ENCODE measurements at places on chromosomes 1 and 21.
A peak's percentile ranks its signal among the peaks of the same experiment; 100 is the strongest.

DNA sequence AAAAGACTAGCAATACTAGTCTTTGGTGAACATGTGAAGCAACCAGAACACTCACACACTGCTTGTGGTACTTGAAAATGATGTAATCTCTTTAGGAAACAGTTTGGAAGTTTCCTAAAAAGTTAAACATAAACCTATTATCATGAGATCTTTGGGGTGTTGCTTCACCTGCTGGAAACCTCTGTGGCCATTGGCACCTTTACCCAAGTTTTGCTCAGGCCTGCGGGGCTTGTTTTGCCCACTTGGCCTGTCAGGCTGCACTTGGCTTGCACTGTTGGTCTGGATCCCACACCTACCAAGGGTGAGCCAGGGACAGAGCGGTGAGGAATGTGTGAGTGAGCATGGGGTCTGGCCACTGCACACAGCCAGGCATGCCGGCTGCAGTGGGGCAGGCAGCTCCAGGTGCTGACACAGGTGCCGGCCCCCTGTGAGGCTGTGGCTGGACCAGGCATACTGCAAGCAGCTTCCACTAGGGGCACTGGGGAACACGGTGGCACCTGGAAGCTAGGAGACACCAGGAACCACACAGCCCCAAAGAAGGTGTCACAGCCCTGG, 14.4 kb upstream of the FNBP1L start:
- no peak for DNase-seq

GRCh38 chr1:232628335-232629249, 1.3 kb downstream of the SIPA1L2 start:
- DNase-seq, result no peak

DNA sequence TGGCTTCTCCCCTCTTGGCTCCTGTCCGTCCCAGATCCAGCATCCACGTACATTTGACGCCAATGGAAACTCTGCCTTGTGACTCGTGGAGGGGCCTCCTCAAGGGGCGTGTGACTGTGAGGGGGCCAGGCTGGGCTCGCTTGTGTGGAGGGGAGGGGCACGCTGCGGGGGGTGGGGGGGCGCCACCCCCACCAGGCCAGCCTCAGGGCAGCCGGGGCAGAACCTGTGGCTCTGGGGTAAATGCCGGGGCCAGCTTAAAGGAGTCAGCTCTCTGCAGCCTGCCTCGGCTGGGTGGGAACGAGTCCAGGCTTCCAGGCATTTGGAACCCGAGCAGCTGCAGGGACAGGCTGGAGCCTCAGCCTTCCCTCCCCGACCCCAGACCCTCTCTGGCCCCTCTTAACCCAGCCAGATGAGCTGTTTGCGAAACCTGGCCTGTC, 94.1 kb downstream of the SIK1 start:
- DNase-seq, result no peak

DNA sequence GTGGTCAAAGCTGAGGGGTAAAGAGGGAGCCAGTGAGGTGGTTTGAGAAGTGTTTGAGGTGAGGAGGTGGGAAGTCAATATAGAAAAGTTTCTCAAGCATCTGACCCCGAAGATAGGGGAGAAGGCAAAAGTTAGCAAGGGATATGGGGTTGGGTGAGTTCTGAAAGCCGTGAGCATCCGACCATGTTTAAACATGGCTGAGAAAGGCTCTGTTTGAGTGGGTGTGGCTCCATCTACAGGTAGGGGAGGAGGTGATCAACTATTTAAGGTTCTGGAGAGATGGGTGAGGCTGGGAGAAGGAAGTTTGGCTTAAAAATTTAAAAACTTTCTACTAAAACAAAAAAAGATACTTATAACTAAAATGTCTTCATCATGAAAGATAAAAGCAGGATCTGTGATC, 273.8 kb downstream of the KCNJ6 start:
- no peak for DNase-seq

- DNase-seq, result no peak
Observed at GRCh38 chr1:145757420-145757819, 38.1 kb downstream of the CD160 start.

GRCh38 chr1:44067266-44068250, 36.3 kb upstream of the SLC6A9 start:
- DNase-seq, result no peak

- DNase-seq, result no peak
Observed at GRCh38 chr1:66396212-66396890, 137.6 kb upstream of the SGIP1 start.

DNA sequence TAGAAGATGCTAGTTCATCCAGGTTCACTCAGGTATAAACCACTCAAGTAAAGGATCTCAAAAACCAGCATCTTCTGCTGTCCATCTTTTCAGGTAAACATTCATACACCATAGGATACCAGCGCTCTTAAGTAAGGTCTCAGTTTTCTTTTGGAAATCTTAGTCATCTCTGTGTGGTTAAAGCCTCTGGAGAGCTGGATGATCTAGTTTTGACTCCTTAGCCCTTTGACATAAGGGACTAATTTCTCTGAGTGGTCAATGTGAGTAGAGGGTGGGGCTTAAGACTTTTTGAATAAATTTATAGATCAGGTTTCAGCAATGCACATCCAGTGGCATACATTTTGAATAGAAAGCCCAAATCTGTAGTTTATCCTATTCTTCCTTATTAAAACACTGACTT, 92.3 kb downstream of the CTH start:
- no peak for DNase-seq

GRCh38 chr1:16998589-16998988, 13.1 kb downstream of the ATP13A2 start:
- DNase-seq, result no peak

- no peak for DNase-seq
Observed at GRCh38 chr1:70039485-70039884, 165.9 kb downstream of the LRRC40 start.

DNA sequence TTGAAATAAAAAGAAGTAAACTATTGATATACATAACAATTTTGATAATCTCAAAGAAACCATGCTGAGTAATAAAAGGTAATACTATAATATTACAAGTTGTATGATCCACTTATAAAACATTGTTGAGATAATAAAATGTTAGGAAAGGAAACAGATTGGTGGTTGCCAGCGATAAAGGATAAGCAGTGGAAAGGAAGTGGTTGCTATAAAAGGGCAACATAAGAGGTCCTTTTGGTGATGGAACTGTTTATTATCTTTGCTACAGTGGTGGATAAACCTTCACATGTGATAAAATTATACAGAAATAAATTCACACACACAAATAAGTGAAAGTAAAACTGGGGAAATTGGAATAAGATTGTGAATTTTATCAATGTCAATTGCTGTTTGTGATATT, 15.1 kb downstream of the OR6F1 start:
- no peak for DNase-seq

- no peak for DNase-seq
Observed at GRCh38 chr1:158147869-158148268, 32.8 kb upstream of the CD1D start.

DNA sequence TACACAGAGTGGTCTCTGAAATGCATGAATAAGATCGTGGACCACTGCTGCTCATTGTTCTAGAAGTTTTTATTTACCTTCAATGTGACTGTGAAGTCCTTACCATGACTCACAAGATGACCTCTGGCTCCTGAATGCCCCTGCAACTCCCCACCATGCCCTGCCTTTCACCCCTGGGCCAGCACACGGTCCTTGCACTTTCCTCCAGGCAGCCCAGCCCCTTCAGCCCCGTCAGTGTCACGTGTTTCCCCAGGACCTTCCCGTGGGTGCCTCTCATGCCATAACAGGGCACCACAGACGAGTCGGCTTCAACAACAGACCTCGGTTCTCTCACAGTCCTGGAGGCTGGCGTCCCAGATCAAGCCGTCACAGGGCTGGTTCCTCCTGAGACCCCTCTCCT, 62.1 kb downstream of the B3GALT5 start:
- DNase-seq, result no peak

DNA sequence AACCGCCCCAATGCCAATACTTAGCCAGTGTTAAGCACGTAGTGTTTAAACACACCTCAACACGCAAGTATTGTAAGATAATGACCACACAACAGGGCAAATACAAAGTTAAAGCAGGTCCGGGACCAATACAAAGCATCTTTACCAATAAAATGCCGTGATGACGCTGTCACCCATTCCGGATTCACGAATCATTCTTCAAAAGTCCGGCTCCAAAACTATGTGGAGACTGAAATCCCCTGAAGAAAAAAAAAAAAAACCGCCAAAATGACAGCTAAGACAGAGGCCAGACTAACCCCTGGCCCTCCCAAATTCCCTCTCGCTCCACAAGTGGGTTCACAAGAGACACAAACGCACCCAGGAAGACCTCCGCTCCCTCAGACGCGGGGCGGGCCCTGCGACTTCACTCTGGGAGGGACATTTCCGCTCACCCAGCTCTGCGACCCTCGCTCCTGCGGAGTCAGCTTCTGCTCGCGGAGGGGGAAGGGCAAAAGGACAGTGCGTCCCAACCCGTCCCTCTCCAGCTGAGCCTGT, 625 bp upstream of the DARS2 start:
- no peak for DNase-seq

- DNase-seq, result peak; percentile 31
Observed at GRCh38 chr1:223683586-223684487, 18.3 kb upstream of the CAPN8 start.

DNA sequence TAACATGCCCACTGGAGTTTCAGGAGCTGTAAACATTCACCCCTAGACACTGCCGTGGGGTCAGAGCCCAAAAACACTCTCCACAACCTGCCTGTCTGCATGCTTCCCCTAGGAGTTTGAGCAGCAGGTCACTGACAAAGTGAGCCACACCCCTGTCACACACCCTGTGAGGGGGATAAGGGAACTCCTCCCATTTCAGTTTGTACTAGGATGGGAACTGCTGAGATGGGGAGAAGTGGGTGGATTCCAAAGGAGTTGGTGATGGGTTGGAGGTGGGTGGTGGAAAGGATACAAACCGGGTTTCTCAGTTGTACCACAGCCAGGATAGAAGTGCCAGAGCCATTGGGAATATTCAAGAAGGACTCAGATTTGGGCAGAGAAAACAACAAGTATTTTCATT, 140.2 kb downstream of the MIS18A start:
- no peak for DNase-seq

DNA sequence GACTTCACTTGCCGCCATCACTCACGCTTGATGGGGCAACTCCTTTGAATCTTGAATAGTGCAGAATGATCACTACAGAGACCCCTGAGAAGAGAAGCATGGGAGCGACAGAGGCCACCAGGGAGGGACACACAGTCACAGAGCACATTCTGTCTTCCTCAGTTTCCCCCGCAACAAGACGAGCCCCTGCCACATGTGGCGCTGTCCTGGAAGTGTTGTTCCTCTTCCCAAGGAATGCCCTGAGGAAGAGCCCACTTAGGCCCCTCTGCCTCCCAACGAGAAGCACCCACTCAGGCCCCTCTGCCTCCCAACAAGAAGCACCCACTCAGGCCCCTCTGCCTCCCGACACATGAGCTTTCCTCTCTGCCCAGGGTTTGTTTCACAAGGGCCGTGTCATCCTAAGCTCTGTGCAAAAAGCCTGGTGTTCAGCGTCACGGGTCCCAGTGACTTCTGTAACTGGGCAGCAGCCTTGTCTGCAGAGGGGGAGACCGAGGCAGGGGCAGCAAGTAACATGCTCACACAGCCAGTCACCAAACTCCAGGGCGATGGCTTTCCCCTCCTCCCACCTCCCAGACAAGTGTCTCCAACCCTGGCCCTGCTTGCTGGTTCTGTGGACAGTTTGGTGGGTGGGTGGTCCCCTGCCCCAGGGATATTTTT, 19.8 kb downstream of the SLC37A1 start:
- no peak for DNase-seq

DNA sequence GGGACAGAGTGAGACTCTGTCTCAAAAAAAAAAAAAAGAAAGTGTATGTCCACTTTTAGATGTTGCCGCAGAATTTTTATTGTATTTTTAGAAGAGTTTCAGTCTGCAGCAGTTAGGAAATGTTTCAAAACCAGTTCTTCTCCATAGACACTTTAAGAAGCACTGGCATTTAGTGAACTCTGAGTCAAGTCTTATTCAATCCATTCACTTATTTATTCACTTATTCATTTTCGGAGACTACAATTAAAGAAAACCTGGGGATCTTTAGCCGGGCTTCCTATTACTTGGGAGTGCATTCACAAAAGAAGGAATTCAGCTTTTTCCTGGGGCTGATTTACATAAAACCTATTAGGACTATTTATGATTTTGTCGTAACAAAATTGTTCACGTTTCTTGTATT, 12.3 kb downstream of the RCAN3 start:
- no peak for DNase-seq

DNA sequence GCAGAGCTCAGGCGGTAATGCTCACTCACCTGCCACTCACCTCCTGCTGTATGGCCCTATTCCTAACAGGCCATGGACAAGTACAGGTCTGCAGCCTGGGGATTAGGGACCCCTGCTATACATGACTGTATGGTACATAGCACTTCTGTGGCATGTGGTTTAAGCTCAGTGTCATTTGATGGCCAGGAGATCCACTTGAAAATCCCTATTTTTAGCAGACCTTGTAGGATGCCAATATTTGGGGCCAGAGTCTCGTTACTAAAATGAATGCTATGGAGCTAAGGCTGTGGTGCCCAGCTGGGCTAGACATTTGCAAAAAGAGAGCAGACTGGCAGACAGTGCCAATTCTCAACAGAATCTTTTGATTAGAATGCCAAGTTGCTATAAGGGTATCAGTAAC, 1.7 kb upstream of the ANGPTL7 start:
- DNase-seq, result no peak

DNA sequence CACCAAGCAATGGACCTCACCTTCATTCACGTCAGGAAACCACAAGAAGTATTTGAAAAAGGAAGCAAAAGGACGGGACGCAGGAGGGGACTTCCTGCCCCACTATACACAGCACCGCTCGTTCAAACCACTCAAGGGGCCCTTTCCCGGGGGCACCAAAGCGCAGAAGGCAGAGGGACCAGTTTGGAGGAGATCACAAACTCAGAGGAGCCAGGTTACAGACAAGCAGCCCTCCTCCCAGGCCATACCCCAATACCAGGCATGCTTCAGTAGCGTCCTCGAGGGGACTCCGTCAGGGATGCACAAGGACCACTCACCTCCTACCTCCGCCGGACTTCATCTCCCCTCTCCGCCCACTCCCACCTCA, 685 bp downstream of the CRTC2 start:
- DNase-seq, result no peak

DNA sequence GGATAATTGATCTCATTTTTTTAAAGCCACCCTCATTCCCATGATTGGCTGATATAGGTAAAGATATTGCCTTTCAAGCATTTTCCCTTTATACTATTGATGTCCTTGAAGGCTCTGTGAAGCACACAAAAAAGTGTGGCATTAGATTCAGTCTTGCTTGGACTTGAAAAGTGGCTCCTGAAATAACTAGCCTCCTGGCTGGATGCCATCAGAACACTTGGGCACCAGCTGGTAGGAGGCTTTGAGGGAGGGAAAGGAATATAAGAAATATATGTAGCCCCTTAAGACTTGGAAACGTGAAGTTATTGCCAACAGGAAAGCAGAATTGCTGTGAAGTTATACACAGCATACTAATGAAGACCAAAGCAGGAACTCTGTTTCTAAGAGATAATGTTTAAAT, 14.1 kb downstream of the MTR start:
- DNase-seq, result no peak

Measured in stimulated activated CD4-positive, alpha-beta T cell treated with anti-CD3 and anti-CD28 coated beads, Interleukin-1b, Interleukin-23, amount 100 ng/mL, for 24 hours (primary cell).